ENCODE measurements at places on chromosomes 5 and 9. TPM values are rescaled to one million over a fixed set of nuclear protein-coding genes. Genes with fewer than 3 reads are reported as not detected.

- no peak for DNase-seq
Measured at GRCh38 chr9:123424131-123424530, 68.1 kb downstream of the CRB2 start.

GRCh38 chr9:129370770-129371169, 192.7 kb upstream of the IER5L start:
- no peak for DNase-seq

Gene KIAA1191
- total RNA-seq, result 109 TPM

DNA sequence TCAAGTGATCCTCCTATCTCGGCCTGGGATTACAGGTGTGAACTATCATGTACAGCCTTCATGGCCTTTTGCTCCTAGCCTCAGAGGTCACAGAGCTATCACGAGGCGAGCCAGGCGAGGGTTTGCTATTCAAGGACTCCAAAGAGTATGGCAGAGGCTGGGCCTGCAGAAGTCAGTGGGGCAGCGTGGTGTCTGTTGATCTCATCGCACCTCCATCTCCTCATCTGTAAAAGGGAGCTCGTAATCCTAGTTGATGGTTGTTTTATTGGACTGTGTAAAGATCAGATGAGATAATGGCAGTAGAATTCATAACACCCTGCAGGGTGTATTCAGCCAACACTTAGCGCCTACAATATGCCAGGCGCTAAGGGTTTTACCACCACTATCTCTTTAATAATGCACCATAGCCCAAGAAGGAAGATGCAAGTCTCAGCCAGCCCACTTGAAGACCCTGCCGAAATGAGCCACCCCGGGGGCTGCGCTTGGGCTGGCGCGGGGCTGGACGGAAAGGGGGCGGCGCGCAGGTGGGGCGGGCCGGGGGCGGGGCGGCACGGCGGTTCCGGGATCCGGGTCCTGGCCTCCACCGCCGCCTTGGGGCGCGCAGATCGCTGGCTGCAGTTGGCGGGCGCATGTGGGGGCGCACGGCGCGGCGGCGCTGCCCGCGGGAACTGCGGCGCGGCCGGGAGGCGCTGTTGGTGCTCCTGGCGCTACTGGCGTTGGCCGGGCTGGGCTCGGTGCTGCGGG, at the start of gene GALNT12:
TSS of gene GALNT12 (plus strand) at position 601 of the 744 bp plus-strand sequence. CDS start at position 630, 29 bp downstream.
- peak; percentile 25 for DNase-seq

DNA sequence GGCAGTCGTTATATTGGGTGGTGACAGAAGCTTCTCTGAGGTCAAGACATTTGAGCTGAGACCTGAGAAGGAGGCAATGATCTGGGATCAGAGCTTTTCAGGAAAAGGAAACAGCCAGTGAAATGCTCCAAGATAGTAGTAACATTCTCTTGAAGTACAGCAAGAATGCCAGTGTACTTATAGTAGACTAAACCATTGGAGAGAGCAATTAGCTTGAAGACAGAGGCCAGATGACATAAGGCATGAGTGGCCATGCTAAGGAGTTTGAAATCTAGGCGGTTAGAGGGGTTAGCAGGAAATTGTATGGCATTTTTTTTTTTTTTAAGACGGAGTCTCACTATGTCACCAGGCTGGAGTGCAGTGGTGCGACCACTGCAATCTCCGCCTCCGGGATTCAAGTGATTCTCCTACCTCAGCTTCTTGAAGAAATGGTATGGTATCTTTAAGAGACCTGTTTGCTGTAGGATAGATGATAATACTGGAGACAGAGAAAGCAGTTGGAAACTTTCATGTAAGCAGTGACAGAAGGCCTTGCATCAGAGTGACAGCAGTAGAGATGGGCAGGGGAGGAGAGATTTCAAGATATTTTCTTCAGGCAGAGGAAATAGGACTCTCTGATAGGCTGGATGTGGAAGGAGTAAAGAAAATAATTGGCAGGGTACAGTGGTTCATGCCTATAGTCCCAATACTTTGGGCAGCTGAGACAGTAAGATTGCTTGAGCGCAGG, 482.2 kb upstream of the PAPPA start:
- DNase-seq, result no peak

DNA sequence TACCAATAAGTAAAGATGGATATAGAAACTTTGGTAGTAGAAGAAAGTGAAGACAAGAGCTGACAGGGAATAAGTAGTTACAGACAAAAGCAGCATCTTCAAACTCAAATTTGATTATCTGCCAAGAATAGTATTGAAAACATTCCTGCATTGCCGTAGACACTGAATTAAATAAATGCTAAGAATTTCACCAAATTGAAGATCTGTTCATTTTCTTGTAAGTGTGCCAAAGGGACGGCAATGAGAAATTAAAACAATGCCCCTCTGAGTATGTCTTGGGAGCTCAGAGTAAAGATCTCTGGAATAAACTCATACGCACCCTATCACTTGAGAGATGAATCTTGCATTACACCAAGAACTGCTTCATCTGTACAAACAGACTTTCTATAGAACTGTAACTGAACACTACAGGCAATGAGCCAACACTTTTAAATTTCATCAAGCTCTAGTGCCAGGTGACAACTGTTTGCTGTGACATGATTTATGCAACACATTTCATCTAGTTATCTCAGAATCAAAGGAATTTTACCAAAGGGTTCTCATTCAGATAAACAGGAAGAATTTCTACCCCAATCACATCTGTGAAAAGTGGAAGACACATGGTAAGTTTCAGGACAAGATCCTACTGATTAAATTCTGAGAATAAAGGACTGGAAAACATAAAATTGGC, 66.9 kb downstream of the RFX3 start:
- no peak for DNase-seq

DNA sequence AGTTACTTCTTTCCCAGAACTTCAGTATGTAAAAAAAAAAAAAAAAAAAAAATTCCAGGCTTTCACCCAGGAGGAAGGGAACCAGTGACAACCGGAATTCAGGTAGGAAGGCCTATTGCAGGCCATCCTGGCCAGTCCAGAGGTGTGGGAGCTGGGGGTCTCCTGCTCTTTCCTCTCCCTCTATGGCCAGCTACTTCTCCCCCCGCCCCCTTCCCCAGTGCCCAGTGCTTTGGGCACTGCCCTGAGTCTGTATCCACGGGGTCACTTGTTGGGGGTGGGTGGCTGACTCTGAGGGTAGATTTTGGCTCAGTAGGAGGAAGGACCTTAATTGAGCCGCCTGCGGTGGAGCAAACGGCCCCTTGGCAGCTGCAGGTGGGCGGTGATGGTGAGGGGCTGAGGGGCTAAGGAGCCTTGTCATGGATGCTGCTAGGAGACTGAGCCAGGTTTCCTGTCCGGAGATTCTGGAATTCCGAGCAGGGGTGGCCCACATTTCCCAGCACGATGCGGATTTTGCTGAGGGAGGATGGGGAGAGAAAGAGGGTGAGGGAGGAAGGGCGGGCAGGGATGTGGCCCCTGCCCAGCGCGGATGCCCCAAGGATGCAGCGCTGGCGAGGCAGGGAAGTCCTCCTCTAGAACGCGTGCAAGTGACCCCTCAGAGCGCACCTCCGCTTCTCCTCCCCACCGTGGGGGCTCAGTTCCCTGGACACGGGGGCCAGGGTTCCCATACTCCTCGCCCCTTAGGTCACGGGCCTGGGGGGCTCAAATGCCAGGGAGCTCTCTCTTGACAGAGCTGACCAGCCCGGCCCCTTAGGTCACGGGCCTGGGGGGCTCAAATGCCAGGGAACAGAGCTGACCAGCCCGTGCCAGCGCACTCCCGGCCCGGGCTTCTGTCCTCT, 1.2 kb upstream of the PHF2 start:
- DNase-seq, result no peak

Gene TSLP
- 1.4 TPM for total RNA-seq

DNA sequence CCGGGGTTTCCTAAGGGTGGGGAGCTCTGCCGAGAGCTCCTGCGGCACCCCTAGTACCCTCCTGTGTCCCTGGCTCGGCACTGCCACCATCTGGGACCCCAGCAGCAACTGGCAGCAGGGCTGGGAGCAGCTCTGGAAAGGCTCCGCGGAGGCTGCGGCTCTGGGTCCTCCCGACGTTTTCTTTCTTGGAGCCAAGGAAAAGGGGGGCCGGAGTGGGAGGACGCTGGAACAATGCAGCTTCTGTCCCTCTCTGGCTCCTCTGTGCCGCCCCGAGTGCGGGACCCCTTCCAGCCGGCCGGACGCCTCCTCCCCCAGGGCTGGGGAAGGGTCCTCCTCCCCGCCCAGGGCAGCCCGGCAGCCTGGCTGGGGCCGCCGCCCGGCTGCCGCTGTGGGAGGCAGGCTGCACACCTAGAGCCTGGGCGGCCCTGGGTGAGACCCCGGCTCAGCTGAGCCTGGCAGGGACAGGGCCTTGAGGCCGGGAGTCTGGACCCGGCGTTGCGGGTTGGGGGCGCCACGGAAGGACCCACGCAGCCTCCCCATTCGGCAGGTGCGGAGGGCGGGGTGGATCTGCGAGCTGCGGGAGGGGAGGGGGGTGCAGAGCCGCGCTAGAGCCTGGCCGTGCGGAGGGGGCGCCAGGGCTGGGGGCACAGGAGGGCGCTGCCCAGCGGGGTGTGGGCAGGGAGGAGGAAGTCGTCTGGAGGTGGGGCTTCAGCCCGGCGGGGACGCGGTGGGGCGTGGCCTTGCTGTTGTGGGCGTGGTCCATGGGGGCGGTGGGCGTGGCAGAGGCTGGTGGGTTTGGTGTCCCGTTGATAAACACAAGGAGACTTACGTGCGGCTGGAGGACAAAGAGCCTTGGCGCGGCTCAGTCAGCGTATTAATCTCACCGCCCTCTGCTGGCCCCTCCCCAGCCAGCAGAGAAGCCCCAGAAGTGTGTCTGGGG, 15.1 kb downstream of the GPSM1 start:
- DNase-seq, result peak; percentile 97

Gene FXN
- 12.9 TPM for total RNA-seq

- no peak for DNase-seq
Measured at GRCh38 chr5:143390258-143390657, 13.2 kb downstream of the NR3C1 start.

Gene WHRN
- 14.8 TPM for total RNA-seq

DNA sequence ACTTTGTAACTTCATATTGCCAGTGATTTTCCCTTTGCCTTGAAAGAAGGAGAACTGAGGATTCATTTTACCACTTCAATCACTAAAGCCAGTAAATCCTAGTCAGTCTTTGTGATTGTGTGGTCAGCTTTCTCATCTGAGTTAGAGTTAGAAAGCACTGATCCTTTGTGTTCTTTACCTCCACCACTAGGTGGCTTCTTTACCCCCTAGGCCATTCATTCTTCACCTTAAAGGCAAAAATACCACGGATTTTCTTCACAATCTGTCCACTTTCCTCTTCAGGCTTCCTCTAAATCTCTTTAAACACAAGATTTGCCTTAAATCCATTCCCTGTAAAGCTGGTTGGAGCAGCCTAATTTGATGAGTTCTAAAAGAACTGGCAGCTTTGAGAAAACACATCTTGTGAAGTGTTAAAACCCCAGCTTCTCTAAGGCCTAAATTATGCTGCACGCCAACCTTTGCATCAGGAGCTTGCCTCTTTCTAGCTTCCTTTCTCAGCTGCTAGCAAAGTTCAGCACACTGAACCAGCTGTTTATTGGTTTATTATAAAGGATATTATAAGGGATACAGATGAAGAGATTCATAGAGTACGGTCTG, 20.4 kb downstream of the BDP1 start:
- DNase-seq, result peak; percentile 8

DNA sequence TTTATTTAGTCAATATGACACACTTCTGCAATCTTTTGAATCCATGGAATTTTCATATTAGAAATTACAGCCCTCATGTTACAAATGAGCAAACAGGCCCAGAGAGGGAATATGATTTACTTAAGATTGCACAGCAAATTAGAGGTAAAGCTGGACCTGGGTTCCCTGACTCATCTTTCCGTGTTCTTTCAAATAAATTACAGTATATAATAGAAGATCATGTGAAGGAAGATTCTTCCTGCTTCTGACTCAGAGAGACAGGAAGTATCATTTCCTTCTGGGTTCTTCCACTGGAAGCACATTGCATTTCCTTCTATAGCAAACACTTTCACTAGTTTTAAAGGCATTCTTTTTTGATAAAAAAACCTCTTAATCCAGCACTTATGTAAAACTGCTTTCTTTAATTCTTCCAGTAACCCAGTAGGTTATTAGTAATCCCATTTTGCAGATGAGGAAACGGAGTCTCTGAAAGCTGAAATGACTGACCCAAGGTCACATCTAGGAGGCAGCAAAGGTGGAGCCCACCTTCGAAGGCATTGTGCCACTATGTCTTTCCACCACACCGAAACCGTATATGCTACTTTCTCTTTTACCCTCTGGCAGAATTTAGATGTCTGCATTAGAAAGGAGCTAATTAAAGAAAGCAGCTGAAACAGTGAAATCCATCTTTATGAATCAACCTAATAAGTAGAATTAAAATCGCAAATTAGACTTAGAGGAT, 566.7 kb upstream of the KLF4 start:
- DNase-seq, result no peak

Gene SURF4
- total RNA-seq, result 138 TPM

DNA sequence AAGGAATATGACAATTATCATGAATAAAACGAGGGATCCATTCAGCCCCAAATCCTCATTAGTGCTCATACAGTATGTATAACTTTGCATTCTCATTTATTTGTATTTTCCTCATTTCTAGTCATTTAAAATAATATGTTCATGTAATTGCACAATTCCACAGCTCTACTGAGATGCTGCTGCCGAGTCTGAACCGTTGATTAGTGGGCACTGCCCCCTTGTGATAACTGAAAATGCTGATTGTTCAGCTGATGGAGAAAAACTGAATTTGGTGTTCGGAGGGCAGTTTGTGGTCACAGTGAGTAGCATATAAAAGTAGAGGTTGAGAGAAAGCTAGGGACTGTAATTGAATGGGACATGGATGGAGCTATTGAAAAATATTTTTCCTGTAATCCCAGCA, 12.2 kb upstream of the GPR151 start:
- no peak for DNase-seq

Gene CENPK
- total RNA-seq, result 3.5 TPM

DNA sequence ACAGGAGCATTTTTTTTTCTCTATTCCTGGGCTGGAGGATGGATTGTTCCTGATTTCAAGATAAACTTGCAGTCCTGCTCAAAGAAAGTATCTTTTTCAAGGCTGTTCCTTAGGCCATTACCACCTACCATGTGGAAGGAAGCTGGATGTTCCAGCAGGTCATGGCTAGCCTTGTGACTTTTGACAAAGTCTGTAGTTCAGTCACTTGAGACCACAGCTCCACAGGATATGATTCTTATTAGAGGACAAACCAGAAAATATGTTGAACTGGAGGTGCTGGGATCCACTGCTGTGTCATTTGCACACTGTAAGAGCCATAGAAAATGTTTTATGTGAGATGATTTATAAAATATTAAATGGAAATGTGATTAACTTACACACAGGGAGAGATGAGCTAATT, 184.2 kb upstream of the ACO1 start:
- no peak for DNase-seq

- DNase-seq, result no peak
Measured at GRCh38 chr9:2257248-2257929, 242.2 kb downstream of the SMARCA2 start.

GRCh38 chr5:10418654-10419345, 22.9 kb upstream of the ROPN1L start:
- no peak for DNase-seq

Gene PDGFRB
- 104 TPM for total RNA-seq

Gene PCDHGB3
- total RNA-seq, result 4.4 TPM

DNA sequence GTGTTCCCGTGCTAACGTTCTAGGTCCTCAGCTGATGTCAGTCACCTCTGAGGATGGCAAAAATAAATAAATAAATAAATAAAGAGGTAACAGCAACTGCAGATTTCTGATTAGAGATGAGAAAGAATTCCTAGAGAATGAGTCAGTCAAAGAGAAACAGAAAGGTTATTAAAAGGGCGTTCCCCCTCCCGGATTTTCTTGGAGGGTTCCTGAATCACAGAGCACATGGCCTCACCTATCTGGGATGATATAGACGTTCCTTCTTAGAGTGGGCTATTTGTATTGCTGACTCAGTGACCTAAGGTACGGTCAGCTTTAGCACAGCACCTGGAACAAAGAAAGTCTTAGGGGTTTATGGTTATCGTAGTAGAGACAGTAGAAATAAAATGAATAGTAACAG, 30.6 kb downstream of the HTR4 start:
- DNase-seq, result no peak

Data from kidney (tissue), 22 donors.